ENCODE measurements at places on chromosomes 6 and 20.

- no peak for DNase-seq
Observed at GRCh38 chr6:7566617-7567173, 23.3 kb upstream of the SNRNP48 start.

DNA sequence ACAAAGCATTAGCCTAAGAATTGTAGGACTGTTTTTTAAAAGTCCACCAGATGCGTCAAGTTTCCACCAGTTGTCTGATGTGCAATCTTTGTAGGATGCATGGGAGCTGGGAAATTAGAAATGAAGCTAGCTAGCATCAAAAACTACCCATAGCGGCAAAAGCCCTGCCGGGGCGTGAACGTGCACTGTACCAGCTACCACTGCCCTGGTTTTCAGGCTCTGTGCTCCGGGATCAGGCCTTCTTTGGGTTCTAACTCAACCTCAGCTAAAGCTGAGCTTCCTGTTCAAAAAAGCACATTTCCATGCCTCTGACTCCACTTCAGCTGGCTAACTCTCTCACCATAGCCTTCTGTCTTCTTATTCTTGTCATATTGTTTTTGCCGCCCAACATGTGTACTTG, 26.9 kb upstream of the FUCA2 start:
- no peak for DNase-seq

GRCh38 chr20:1526896-1527295, 30.6 kb downstream of the SIRPD start:
- no peak for DNase-seq

GRCh38 chr6:167479901-167480648, 155.2 kb downstream of the TTLL2 start:
- DNase-seq: no peak

- no peak for DNase-seq
Observed at GRCh38 chr6:129306826-129307225, 403.2 kb downstream of the ARHGAP18 start.

DNA sequence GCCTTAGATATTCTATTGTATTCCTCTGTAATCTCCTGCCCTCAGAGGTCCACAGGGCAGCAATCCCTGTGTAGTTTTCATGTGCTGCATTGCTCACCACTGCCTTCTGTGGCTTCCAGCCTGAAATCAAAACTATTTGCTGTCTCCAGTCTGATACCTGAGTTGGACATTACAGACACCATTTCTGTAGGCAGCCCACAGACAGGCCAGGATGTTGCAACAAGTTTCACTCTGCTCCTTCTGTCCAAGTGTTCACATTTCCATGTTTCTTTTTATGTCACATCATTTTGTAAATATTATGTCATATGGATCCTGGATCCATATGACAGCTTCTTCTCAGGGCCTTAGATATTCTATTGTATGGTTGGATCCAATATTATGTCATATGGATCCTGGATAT, 21.7 kb downstream of the ECI2 start:
- DNase-seq: no peak

- no peak for DNase-seq
Observed at GRCh38 chr20:33262658-33263065, 20.4 kb upstream of the BPIFB1 start.

GRCh38 chr6:56996401-56996800, 41.5 kb downstream of the BEND6 start:
- no peak for DNase-seq

- DNase-seq: no peak
Observed at GRCh38 chr6:16684195-16684689, 77.0 kb downstream of the ATXN1 start.

- no peak for DNase-seq
Observed at GRCh38 chr6:43768983-43769525, 957 bp upstream of the VEGFA start.

DNA sequence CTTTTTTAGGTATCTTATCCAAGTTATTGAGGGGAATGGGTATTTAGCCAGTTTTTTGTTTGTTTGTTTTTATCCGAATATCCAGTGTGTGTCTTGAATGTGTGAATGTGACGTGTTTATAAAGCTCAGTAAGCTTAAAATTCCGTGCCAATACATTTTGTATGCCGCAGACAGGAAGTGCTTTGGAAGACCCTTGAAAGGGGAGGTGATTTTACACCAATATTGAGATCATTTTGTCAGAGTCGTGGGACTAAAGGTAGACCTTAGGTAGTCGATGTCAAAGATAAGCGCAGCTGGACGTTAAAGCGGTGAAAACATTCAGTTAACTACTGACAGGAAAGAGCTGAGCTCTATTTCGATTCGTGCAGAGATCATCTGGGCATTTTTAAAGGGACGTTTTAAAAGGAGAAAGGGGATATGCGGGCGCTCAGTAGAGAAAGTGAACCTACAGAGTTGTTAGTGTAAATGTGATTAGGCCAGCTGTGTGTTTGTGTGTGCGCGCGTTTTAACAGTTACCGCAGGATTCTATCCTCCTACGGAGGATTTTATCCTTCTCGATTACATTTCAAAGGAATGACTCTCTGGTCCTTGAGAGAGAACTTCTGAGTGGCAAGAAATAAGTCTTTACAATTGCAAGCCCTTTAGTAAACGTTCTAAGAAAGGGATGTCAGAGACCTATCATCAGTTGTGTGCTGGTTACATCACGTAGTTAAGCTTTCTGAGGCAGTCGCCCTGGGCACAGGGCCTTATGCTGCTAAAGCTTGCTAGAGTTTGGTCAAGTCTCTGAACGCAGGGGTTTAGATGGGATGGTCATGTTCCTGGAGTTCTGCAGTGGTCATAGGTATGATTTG, 625 bp upstream of the ECHDC1 start:
- no peak for DNase-seq

- DNase-seq: no peak
Observed at GRCh38 chr6:50699051-50699775, 14.1 kb upstream of the TFAP2D start.

GRCh38 chr20:12829170-12829569, 179.6 kb upstream of the SPTLC3 start:
- no peak for DNase-seq

DNA sequence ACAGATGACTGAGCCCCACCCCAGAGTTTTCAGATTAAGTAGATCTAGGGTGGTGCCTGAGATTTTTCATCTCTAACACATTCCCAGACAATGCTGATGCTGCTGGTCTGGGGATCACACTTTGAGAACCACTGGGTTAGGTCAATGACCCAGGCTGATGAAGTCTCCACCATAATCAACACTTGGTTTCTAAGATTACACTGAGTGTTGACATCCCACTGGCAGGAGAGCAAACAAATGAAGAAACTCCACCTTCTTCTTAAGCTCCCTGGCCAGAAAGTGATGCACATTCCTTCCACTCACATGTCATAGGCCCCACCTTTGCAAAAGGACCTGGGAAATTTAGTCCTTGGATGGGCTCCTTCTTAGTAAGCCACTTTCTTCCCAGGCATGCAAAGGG, 53.1 kb downstream of the MAFB start:
- DNase-seq: no peak

- DNase-seq: no peak
Observed at GRCh38 chr20:5833309-5833941, 83.2 kb downstream of the SHLD1 start.

GRCh38 chr20:45041464-45042337, 59.2 kb downstream of the KCNS1 start:
- DNase-seq: no peak

- no peak for DNase-seq
Observed at GRCh38 chr6:44278774-44279697, 8.8 kb downstream of the TMEM151B start.

DNA sequence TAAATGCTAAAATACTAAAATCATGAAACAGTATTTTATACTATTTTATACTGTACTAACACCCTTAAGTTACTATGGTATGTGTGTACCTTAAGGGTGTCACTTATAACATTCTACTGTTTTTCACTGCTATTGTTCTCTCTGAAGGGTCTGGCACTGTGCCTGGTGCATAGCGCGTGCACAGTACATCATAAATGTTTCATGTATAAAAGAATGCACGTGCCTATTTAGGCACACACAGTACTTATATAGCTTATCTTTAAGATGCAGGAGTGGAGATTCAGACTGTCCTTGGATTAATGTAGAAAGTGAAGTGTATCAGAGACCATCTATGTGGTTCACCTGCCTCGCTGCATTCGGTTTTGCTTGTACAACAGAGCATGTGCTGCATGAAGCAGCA, 64.0 kb upstream of the SGK1 start:
- no peak for DNase-seq

- no peak for DNase-seq
Observed at GRCh38 chr6:151409260-151409659, 17.9 kb upstream of the ZBTB2 start.

- no peak for DNase-seq
Observed at GRCh38 chr6:100671740-100672139, 207.0 kb upstream of the SIM1 start.

DNA sequence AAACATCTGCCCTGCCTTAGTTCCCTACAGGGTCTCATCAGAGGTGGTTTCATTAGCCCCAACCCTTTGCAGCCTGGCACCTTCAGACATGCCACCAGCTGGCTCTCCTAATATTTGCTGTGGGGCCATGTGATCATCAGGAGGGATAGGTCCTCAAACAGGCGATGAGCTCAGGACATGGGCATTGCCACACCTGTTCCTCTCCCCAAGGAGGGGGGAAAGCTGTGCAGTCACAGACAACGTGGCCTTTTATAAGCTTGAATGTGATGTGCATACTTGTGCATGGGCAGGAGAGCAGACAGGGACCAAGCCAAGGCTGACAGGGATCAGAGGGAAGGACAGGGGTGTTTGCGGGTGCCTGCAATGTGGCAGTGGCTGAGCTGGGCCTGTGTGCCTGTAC, 78.8 kb upstream of the ZNFX1 start:
- no peak for DNase-seq

DNA sequence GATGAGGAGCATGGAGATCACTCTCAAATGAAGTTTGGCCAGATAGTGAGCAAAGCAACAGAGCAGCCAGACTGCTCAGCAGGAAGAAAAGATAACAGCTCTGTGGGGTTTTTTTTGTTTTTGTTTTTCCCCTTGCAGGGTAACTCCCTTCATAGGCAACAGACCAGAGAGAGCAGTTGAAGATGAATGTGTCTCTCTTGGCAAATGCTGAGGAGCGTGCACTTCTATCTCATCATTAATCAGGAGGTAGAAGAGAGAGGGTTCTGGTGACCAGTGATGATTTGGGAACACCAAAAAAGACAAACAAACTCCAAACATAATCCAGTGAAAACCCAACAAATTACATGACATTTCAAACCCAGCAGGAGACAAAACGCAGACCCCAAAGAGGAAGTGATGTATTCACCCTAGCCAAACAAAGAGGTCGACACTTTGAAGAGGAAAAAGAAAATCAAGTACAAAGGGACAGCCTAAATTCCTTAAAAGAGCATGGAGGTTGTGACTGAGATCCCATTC, 66.2 kb upstream of the RREB1 start:
- DNase-seq: no peak

- no peak for DNase-seq
Observed at GRCh38 chr20:38272398-38272797, 11.9 kb upstream of the KIAA1755 start.

DNA sequence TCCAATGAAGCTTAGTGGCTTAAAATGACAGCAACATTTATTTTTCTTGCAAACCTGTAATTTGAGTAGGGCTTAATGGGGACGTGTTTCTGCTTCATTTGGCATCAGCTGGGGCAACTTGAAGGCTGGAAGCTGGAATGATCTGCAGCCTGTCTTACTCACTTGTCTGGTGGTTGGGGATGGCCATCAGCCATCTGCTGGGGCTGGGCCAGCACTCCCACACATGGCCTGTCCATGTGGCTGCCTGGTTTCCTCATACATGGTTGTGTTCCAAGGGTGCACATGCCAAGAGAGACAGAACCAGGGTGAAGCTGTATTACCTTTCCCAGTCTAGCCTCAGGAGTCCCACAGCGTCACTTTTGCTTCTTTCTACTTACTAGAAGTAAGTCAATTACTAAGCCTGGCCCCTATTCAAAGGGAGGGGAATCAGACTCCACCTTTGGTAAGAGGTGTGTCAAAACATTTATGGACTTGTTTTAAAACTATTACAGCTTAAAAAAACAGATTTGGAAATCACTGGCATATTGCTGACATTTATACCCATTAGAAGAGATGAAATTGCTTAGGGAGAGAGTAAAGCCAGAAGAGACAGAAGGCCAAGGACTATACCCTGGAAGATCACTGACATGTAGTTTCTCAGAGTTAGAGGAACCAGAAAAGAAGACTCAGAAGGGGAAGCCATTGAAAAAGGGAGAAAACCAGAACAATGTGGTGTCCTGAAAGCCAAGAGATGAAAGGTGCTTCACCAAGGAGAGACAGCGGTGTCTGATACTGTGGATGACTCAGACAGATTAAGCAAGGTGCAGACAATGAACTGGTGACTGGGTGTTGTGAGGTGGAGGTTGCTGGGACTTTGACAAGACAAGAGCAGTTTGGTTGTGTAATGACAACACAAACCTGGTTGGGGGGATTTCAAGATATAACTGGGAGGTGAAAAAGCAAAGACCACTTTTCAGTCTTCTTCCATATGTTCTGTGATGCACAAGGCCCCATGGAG, 345.2 kb downstream of the GJA1 start:
- DNase-seq: no peak

DNA sequence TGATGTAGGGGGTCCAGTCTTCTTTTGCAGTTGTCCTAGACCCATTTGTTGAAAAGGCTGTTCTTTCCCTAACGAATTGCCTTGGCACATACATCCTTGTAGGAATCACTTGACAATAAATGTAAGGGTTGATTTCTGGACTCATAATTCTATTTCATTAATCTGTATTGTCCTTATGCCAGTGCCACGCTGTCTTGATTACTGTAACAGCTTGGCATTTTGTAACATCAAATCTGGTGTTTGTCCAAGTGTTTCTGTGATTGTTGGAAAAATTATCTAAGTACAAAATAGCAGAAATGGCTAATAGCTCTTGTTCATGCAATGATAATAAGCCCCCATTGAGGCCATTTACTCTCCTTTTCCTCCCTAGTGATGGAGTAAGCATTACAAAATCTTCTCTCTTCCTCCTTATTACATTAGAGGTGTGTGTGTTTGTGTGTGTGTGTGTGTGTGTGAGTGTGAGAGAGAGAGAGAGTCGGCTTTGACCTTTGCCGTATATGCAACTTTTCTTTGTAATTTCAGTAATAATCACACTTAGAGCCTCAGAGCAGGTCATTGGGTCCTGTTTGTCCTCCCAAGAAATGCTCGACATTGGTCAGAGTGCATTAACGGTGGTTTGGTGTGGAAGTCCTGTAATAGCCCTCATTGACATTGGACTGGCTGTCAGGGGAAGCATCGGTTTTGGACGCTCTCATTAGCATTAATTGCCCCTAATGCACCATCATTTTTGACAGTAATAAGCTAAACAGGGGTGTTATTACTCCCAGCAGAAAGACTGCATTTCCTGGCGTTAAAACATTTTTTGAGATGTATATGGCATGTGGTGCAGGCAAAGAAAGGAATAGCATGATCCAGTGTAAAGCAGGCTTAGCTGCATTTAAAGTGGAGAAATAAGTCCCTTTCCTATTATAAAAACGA, 40.7 kb upstream of the MROH8 start:
- DNase-seq: no peak

All from activated CD8-positive, alpha-beta memory T cell treated with anti-CD3 and anti-CD28 coated beads for 1 hour (primary cell).